ENCODE measurements at places on chromosomes 1 and 21.

GRCh38 chr1:229561141-229561540 lies 2.6 kb upstream of the ABCB10 start:
- DNase-seq: peak; percentile 14

DNA sequence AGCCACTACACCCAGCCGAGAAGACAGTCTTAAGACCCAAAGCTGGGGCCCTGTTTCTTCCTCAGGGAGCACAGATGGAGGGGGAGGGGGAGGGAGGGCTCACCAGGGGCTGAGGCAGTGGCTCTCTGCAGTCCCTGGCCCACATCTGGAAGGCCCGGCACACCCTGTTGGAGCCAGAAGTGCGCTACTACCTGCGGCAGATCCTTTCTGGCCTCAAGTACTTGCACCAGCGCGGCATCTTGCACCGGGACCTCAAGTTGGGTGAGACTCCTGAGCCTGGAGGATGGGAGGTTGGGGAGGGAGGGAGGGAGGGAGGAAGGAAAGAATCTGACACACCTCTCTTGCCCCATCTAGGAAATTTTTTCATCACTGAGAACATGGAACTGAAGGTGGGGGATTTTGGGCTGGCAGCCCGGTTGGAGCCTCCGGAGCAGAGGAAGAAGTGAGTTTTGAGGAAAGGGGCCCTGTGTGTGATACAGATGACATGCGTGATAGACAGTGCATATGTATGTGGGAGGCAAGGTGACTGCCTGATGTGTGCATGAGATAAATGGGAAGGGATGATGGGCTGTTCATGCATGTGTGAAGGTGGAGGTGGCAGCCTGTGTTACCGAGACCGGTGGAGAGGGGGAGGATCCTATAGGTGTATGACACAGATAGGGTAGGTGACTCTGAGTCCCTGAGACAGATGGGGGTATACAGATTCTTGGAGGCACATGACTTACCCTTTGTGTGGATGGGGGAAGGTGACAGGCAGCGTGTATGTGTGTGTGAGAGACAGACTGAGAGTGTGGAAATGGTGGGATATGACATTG lies 1.5 kb downstream of the PLK3 start:
- no peak for DNase-seq

DNA sequence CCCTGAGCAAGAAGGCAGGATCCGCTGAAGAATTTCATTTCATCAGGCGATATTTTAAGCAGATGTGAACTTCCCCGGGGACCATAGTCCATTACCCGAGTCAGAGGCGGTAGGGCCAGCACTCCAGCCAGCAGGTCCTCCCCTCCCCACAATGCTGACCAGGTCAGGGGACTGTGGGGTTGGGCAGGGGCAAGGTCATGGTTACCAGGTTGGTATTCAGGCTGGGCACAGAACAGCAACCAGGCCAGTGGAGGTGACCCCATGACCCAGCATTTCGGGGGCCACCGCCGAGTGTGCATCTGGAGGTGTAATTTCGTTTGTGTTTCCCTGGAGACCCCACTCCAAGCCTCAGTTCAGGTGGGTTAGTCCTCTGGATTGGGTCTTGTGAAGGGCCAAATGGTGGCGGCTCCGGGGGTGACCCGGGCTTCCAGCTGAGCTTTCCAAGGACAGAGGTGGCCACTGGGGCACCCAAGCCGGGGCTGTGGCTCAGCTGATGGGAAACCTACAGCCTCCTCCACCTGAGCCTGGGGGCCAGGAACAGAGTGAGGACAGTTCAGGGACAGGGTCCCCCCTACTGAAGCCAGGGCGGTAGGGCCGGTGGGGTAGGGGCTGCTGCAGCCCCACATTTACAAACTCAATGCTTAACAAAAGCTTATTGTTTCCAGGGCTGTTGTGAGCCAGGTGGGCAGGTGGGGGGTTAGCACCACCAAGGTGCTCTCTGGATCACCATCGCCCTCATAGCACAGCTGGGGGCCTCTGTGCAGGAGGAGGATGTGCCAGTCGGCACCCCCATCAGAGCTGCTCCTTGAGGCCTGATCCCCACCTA lies 2.8 kb downstream of the PRDM16 start:
- no peak for DNase-seq

DNA sequence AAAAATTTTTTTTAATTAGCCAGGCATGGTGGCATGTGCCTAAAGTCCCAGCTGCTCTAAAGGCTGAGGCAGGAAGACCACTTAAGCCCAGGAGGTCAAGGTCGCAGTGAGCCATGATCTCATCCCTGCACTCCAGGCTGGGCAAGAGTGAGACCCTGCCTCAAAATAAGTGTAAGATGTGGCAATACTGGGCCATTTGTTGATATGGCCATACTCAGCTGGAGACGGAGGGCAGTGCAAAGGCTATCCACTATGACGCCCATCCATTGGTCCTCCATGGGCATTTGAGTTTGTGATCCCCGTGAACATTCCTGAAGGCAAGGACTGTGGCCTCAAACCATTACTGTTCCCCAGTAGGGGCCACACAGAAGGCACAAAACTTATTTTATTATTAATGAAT lies 1.5 kb downstream of the CASP9 start:
- DNase-seq: no peak

GRCh38 chr21:44984792-44985440 lies 45.1 kb downstream of the SLX9 start:
- no peak for DNase-seq

DNA sequence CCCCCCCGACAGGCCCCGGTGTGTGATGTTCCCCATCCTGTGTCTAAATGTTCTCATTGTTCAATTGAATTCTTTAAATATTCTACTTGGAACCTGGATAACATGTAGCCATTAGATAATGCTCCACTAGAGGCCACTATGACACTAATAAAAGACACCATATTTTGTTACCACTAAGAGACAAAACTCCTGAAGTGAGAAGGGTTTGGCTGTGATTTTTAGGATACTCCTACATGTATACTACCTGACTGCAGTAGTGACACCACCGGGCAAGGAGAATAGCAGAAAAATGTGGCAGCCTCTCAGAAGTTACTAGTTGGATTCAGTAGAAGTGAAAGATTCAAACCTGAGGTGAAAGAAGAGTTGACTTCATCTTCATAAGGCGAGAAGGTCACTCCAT lies 36.0 kb downstream of the F5 start:
- DNase-seq: peak; percentile 24

GRCh38 chr1:69700770-69701169 lies 133.0 kb downstream of the LRRC7 start:
- DNase-seq: peak; percentile 37

DNA sequence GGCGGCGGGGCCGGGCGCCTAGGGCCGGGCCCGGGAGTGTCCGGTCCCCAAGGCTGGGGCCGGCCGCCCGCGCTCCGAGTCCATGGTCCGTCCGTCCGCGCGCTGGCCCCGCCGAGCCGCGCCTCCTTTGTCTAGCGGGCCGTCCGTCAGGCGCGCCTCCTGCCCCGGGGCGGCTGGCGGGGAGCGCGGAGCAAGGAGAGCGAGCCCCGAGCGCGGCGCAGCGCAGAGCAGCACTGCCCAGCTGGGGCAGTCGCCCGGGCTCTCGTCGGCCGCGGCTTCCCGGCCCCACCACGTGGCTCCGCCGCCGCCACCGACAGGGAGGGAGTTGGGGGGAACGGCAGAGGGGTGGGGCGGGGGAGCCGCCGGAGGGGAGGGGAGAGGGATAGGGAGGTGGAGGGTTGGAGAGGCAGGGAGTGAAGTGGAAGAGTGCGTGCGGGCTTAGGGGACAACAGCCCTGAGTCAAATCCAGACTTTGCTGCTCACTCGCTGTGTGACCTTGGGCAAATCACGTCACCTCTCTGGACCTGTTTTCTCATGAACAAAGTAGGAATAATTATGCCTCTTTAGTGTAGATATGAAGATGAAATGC lies at the start of gene NKAIN1:
NKAIN1 (minus strand) TSS at position 235 of the 589 bp plus-strand sequence. CDS start 340 bp downstream, outside the sequence.
- no peak for DNase-seq

GRCh38 chr1:82807563-82807962 lies 1006.8 kb downstream of the ADGRL2 start:
- no peak for DNase-seq

GRCh38 chr1:46342084-46342656 lies 1.6 kb downstream of the NSUN4 start:
- DNase-seq: peak; percentile 40

- DNase-seq: peak; percentile 32
Measured at GRCh38 chr1:219568733-219569132, 44.2 kb downstream of the ZC3H11B start.

GRCh38 chr21:42575111-42575510 lies 61.5 kb downstream of the SLC37A1 start:
- DNase-seq: no peak

DNA sequence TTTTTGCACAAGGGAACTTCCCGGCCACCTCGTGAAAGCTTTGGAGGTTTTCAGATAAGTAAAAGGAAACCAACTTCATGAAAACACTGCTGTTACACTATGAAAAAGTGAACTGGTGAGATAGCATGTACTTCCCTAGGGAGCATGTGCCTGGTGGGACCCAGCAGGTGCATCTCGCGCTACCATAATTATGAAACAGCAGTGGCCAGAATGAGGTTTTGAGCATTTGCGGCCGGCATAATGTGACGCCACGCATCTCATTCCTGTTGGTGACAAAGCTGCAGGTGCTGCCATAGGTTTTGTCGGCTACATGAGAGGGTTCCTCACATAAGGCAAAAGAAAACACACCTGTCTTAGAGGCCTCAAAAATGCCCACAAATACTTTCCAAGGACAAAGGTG lies 1.7 kb downstream of the KRTAP10-3 start:
- peak; percentile 31 for DNase-seq

DNA sequence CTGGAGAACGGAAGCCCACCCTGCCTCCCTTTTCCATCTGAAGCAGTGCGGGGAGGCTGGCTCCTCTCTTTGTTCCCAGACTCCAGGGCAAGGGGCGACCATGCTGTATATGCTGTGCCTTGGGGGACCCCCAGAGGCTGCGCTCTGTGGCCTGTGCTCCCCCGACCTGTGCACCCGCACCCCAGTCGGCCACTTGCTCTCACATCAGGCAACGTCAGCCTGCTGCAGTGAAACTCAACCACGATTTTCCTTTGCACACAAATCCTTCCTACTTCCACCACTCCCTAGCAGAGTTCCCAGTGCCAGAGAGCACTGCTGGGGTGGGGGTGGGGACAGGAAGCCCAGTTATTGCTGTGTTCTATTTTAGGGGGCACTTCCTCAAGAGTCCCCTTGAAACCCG lies 52.5 kb downstream of the SIM2 start:
- DNase-seq: no peak

GRCh38 chr1:247443641-247444040 lies 14.3 kb downstream of the OR2B11 start:
- no peak for DNase-seq

DNA sequence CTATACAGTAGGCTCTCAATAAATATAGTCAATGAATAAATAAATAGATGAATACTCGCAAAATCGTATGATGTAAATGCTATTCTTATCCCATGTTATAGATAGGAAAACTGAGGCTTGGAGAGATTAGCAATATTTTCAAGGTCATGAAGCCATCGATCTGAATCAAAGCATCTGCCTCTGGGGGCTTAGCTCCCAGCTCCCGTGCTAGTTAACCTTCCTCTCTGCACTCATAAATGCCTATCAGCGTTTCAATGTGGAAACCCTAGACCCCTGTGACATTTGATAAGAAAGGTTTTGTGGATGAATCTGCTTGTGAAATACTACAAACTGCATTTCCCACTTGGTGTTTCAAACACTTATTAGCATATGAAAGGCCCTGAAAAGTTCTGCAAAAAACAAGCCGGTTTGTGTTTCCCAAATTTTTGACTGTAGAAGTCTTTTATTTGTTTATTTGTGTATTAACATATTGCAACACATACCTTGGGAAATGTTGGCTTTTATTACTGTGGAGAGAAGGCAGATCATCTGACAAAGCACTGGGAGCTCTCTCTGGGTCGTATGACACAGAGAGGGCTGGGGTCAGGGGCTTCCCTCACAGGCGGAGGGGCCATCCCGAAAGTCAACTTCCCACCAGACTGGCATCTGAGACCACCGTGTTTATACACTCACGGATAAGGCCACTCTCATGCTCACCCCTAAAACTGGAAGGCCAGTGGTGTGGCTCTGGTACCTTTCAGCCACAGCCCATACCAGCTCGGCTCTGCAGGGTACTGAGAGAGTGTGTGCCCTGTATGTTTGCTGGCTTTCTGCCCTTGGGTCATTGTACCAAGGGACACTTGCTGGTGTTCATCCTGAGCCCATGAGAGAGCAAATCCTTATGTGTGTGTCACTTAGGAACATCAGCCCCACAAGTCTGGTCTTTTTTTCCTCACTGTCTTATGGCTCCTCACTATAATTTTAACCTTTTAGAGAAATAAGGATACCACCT lies 993 bp upstream of the PROK1 start:
- DNase-seq: no peak

GRCh38 chr1:145886390-145886789 lies 724 bp upstream of the ANKRD35 start:
- DNase-seq: no peak

DNA sequence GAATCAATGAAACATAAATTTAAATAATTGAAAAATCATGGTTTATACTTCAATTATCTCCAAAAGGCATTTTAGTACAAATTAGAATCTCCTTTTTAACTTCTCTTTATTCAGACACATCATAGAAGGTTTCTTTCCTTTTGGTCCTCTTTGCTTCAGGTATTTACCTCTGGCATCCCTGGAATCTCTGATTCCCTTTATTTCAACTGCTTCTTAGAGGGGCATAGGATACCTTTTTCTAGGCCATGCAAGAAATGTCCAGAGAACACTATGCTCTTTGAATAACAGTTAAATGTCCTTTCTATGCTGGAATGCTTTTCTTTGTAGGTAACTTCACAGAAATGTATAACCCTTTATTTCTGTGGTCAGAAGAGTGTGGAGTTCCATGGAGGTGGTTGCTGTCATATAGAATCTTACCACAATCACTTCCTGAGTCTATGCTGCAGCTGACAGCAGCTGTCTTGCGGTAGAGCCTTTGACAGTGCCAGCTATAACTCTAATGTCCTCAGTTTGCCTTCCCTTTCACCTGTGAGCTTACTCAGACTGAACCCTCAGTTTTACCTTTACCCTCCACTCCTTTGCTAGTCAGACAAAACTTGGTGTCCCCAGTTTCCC lies 8.6 kb downstream of the LAMC2 start:
- peak; percentile 19 for DNase-seq

DNA sequence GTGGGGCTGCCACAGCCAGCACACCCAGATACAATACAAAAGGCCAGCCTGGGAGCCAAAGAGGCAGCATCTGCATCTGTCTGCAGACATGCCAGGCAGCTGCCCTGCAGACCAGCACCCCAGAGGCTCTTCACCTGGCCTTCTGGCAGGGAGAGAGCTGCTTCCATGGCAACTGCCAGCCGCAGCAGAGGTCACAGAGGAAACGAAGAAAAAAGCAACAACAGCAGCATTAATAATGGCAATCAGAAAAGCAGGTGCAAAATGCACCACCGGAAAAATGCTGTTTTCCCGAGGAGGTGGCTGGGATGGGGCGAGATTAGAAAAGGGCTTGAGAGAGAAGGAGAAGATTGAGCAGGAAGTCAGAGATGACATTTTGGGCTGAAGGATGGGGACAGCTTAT lies 309.5 kb downstream of the PCP4 start:
- DNase-seq: no peak

Data from MV-4-11 (cell line).